ENCODE measurements at places on chromosomes 2 and 18.

DNA sequence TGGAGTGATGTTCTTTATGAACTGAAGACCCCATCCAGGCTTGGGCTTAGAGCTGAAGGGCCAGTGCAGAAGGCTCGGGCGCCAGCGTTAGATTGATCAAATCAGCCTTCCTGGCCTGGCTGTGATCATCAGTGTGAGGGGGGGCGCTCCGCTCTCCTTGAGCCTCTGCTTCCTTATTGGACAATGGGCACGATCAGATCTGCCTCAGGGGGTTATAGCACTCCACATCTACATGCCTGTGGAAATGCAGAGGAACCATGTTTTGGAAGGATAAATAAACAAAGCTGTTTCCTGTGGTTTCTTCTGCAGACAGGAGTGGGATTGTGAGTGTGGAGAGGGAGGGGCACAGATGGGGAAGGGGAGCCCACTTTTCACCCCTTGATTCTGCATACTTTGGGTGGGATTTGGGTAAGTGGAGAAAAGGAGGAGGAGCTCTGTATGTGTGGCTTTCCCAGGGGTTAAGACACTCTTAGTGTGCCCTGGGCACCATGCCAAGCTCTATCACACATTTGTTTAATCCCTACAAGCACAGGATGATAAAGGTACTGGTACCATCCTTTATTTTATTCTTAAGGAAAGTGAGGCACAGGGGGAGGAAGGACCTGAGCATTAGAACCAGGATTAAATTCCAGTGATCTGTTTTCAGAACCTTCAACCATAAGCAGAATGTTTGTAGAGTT lies 150.5 kb downstream of the EN1 start:
- DNase-seq: no peak

- no peak for DNase-seq
These were observed 50.4 kb upstream of the LCLAT1 start for GRCh38 chr2:30396436-30397232.

DNA sequence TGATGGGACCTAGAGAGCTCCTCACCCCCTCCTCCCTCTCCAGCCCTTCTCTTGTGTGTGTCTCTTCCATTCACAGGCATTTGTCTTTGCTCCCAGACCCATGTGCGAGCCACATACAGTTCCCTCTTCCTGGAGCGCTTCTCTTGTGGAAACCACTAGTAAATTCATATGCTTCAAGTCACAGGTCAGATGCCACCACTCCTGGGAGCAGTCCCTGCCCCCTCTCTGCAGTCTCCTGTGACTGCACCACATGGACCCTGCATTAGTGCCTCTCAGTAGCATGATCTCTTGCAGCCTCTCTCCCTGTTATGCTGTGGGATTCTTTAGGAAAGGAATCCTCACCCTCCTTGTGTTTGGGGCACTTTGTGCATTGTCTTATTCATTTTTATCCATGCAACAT lies 96.5 kb upstream of the NFATC1 start:
- DNase-seq: no peak

DNA sequence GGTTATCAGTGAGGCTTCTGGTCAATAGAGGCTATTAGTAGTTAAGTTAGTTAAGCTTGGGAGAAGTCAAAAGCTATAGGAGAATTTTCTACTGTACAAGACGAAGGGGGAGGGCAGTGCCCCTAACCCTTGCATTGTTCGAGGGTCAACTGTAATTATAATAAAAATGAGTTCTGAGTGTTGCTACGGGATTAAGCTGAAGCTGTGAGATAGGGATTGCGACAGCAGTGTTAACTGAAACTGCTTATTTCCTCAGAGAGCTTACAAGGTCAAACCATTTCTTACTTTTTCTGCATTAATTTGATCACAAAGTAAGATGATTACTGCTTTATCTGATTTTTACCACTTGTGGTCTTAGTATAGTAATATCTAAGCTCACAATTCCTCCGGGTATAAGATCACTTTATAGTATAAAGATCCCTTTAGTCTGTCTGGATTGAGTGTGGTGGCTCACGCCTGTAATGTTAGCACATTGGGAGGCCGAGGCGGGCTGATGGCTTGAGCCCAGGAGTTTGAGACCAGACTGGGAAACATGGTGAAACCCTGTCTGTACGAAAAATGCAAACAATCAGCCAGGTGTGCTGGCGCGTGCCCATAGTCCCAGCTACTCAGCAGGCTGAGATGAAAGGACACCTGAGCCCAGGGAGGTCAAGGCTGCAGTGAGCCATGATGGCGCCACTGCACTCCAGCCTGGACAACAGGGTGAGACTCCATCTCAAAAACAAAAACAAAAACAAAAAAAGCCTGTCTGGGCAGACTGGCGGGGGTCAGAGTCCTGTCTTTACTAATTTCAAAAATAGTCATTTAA lies 119.5 kb upstream of the TLK1 start:
- DNase-seq: no peak

DNA sequence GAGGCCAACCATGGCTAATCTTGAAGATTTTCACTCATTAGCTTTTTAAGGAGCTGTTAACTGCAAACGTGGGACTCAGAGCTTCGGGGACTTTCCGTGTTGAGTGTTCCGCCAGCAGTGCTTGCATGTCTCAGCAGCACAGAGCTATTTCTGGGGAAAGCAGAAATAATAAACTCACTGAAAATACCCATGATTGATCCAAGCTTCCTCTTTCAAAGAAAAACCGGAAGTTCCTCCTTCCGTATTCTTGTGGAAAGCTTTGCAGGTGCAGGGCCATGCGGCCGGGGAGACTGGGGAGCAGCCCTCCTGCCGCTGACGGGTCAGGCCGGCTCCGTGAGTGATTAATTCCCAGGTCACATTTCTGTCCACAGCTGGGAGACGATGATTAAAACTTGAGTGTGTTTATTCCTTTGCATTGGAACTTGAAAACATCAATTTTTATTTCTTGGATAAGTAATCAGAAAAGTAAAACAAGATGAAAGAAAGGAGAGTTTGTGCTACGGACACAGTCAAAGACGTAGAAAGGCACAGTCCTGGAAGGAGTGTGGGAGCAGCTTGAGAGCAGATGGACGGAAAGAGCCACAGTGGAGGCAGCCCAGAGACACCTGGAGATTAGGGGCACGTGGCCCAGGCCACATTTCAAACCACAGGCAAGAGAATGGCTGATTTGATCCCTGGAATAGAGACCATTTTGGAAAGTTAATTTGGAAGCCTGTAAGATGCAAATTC lies 54.2 kb upstream of the CTDP1 start:
- no peak for DNase-seq

DNA sequence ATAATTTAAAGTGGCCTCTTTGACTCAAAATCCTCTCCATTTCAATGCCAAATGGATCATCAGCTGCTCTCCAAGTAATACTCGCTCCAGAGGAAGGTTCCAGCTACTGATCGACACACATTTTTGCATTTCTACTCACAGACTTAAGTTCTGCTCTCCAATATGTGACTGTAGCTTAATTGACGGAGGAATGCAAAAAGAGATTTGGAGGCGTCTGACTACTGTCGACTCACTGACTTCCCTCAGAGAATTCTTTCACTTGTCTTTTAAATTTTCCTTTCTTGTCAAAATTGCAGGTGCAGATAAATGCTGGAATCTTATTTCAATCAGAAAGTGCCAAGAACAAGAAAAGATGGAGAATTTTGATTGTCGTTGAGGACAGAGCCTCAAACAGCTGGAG lies 84.1 kb upstream of the PAPOLG start:
- no peak for DNase-seq

GRCh38 chr2:96074156-96074555 lies 39.4 kb upstream of the GPAT2 start:
- no peak for DNase-seq

GRCh38 chr2:94987074-94988020 lies 38.2 kb upstream of the MAL start:
- no peak for DNase-seq

DNA sequence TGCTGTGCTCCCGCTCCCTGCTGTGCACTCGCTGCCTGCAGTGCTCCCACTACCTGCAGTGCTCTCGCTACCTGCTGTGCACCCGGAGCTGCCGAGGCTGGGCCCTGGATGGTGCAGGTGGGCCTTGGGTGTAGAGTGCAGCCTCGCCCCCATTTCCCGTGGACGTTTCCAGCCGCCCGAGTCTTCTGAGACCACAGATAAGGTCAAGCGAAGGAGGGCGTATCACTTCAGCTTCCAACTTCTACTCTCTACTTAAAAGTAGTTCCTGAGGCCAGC lies 15.9 kb downstream of the TMEM18 start:
- DNase-seq: no peak

- no peak for DNase-seq
These were observed 327.1 kb downstream of the NCKAP5 start for GRCh38 chr2:133241224-133241571.

DNA sequence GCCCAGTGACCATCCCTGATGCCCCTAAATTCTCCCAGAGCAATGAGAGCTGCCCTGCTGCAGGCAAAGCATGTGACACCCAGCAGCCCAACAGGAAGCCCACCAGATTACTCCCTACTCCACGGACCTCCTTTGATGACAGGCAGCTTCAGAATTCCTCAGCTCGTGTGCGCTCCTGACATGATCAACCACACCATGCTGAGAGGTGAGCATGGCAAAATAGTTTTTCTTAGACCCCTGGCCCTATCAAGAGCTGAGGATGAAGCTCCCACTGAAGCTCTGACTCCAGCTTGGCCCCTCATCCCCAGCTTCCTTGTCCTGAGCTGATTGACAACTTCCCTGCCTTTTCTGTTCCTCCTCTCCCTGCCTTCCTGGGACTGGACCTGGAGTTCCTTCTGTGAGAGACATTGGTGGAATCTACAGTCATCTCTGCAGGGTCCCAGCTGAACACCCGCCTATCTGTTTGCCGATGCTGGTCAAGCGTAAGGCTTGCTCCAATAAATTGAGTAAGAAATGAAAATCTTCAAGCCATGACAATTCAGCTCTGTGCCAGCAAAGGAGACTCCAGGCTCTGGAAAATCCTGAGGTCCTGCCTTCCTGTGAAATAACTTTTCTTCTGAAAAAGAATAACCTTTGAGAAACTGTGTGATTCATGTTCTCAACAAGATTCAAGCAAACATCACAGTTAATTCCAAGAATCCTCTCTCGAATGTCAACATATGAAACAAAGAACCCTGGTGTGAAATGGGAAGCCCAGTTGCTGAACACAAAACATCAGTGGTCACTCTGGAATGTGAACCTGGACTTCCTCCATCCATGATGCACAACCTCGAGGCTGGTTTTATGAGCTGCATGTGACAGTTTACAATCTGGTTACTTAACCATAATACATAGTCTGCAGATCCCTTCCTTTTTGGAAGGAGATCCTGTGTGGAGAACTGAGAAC lies 201.1 kb downstream of the SPP2 start:
- DNase-seq: no peak

- DNase-seq: no peak
These were observed 593.2 kb upstream of the ZNF804A start for GRCh38 chr2:184004948-184005672.

GRCh38 chr2:223026357-223027110 lies 25.5 kb upstream of the KCNE4 start:
- DNase-seq: no peak

DNA sequence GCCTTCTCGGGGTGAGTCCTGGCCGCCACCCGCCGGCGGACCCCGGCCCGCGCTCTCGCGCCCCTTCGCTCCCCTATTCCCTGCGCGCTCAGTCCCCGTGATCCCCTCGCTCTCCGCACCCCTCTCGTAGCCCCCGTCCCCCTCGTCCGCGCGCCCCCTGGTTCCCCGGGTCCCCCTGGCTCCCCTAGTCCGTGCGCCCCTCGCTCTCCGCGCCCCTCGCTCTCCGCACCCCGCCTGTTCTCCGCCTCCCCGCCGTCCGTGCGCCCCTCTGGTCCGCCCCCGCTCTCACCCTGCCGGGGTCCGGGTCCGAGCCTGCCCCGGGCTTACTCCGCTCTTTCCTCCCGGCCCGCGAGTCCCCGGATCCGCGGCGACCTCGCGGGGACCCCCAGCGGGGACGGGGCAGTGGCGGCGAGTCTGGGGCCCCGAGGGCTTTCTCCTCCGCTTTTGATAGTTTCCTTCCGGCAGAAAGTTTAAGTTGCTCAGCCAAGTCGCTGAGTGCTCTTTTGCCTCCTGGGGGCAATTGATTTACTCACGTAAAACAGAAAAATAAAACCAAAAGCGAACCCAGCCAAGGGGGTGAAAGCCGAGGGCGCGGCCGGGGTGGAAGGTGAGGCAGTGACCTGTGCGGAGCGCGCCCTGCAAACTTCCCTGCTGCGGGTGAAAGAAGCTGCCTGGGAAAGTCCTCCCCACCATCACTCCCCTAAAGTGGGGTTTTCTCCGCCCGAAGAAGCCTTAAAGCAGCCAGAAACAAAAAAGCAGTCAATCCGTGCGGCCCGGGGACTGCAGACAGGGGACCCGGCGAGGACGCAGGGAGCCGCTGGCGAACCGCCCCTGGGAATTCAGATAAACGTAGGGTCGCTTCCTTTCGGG lies 568 bp downstream of the RAB31 start:
- no peak for DNase-seq

DNA sequence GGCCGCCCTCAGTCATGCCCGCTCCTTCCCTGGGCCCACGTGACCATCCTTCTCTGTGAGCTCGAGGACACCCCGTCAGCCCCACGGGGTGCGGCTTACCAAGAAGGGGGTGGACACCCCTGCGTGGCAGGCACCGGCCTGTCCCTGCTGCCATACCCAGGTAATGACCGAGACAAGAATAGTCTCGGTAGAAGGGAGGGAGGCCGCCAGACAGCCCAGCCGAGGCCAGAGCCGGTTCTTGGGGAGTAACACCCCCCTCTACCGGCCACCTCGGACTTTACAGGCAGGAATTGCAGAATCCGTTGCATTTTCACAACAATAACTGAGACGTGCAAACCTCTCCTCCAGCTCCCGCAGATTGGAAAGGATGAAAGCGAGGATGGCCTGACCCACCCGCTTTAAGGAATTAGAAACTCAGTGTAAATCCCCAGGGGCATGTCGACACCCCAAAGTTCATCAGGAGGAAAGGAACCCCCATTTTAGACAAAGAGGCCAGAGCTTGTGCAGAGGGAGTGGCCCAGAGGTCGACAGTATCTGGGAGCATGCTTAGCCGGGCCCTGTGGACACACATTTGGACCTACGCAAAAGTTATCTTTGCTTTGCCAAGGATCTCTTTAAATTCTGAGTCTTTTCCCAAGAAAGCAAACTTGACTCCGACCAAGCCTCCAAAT lies 60.1 kb upstream of the GLI2 start:
- no peak for DNase-seq

GRCh38 chr2:101337877-101338276 lies 29.4 kb upstream of the RNF149 start:
- no peak for DNase-seq
